Activated CD8-positive, alpha-beta memory T cell treated with anti-CD3 and anti-CD28 coated beads, Interleukin-2, amount 10 ng/mL, durations not matched to agents 7 days and 5 days (primary cell): ENCODE measurements at places on chromosomes 6 and 20. TPM values are rescaled to one million over a fixed set of nuclear protein-coding genes. Genes with fewer than 3 reads are reported as not detected.

MYCT1 gene
- not detected for total RNA-seq

LTB gene
- 839 TPM for total RNA-seq

USP49 gene
- total RNA-seq, result 7.7 TPM

DSE gene
- total RNA-seq, result 5.7 TPM

ME1 gene
- total RNA-seq, result 0.14 TPM

TAGAP gene
- total RNA-seq, result 53.0 TPM

SPATA2 gene
- 11.1 TPM for total RNA-seq

RGS17 gene
- total RNA-seq, result not detected

TCF21 gene
- total RNA-seq, result not detected

MRS2 gene
- 22.1 TPM for total RNA-seq

CDH26 gene
- total RNA-seq, result 0.42 TPM

ITCH gene
- total RNA-seq, result 51.6 TPM

CD83 gene
- 29.6 TPM for total RNA-seq

KIF13A gene
- total RNA-seq, result not detected

RAET1E gene
- not detected for total RNA-seq

BPIFB2 gene
- total RNA-seq, result not detected

SUMO4 gene
- 10.6 TPM for total RNA-seq
